ENCODE measurements at places on chromosomes 12 and 14. TPM values are rescaled to one million over a fixed set of nuclear protein-coding genes. Genes with fewer than 3 reads are reported as not detected.

DNA sequence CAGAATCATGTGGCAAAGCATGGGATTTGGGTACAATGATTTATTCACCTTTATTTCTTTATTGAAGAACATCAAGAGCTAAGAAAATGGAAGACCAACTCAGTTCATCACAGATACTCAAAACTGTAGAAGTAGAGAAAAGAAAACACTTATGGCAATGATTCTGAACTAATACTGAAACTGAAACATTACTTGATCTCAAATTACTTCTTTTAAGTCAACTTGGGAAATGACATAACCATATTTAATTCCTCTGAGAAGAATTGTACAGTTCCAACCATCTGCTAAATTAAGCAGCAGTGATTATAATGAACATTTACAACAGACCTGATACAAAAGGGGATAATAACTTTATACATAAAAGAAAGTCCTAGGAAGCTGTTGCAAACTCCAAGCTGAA, 466.5 kb downstream of the TMTC2 start:
- H3K36me3 ChIP-seq: no peaks in the 10 kb centered on the region
- DNase-seq: no peak
- no peak overlapping the region for H3K4me3 ChIP-seq
- H3K4me1 ChIP-seq: no peaks in the 10 kb centered on the region

TAS2R9 gene
- total RNA-seq: not detected

DNA sequence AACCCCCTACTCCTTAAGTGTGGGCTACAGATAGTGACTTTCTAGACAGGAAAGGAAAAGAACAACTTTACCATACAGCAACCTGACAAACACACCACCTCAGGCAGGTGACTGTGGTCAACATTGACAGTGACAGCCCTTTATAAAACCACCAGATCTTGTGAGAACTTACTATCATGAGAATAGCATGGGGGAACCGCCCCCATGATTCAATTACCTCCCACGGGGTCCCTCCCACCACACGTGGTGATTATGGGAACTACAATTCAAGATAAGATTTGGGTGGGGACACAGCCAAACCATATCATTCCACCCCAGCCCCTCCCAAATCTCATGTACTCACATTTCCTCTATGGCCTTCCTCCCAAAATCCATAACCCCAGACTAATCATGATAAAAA, 16.3 kb downstream of the OR10P1 start:
- H3K27me3 ChIP-seq: no peaks in the 10 kb centered on the region
- no peak overlapping the region for H3K4me3 ChIP-seq
- H3K4me1 ChIP-seq: peaks cover 9% of the 10 kb centered on the region
- H3K36me3 ChIP-seq: no peaks in the 10 kb centered on the region
- DNase-seq: no peak

MAP1LC3B2 gene
- total RNA-seq: 2.8 TPM

GRCh38 chr12:19462406-19462805, 23.1 kb downstream of the AEBP2 start:
- no peaks in the 10 kb centered on the region for H3K27me3 ChIP-seq
- H3K4me3 ChIP-seq: no peak overlapping the region
- H3K27ac ChIP-seq: no peak overlapping the region

ERBB3 gene
- total RNA-seq: not detected

SLC7A8 gene
- 0.07 TPM for total RNA-seq

- H3K4me3 ChIP-seq: no peak overlapping the region
- no peaks in the 10 kb centered on the region for H3K36me3 ChIP-seq
- no peak for DNase-seq
- no peak overlapping the region for H3K27ac ChIP-seq
Observed at GRCh38 chr14:105201156-105201924, 20.2 kb upstream of the NUDT14 start.

DNA sequence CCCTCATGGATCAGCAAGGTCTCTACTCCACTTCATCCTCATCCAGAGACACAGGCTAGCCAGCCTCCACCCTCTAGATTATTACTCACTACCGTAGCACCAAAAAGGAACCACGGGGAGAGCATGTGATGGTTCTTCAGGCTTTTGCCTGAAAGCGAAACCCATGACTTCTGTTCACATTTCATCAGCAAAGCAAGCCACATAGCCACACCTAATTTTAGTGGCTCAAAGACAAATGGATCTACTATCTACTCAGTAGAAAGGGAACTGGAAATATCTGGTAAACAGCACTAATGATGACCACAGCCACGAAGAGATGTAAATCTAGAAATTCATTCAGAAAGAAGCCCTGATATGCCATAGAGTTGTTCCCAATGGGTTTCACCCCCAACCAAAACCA, 51.4 kb downstream of the VCPKMT start:
- H3K4me1 ChIP-seq: peaks cover 70% of the 10 kb centered on the region
- H3K36me3 ChIP-seq: peaks cover 5% of the 10 kb centered on the region
- H3K4me3 ChIP-seq: peak overlapping the region; percentile 90

HOXC5 gene
- not detected for total RNA-seq

SMIM41 gene
- total RNA-seq: not detected

DNA sequence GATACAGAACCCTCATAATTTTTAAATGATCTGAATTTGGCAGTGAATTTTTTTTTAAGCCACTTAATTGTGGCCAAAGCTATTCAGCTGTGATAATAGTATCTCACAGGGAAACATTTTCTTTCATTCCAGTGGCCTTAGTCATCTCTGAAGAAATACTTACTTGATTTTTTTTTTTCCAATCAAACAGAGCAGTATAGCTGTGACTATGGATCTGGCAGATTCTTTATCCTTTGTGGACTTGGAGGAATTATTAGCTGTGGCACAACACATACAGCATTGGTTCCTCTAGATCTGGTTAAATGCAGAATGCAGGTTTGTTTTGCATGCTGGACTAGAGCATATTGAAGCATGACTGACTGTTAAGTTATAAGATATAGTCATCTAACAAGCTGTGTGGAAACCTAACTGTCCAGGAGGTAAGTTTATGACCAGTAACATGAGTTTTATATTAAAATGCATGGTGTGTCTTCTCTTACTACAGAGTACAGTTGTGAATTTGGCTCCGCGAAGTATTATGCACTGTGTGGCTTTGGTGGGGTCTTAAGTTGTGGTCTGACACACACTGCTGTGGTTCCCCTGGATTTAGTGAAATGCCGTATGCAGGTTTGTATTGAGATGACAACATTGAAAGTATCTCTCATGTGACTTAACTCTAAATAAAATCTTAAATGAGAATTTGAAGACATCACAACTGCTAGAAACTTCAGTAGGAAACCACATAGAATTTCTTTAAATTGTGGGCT, 1.9 kb downstream of the SLC25A3 start:
- DNase-seq: no peak
- H3K27me3 ChIP-seq: no peaks in the 10 kb centered on the region
- H3K27ac ChIP-seq: peak overlapping the region; percentile 93
- peak overlapping the region; percentile 92 for H3K4me3 ChIP-seq

ESPL1 gene
- 35.2 TPM for total RNA-seq

- peaks cover 27% of the 10 kb centered on the region for H3K27me3 ChIP-seq
- H3K36me3 ChIP-seq: no peaks in the 10 kb centered on the region
- DNase-seq: no peak
- H3K4me3 ChIP-seq: no peak overlapping the region
- no peaks in the 10 kb centered on the region for H3K4me1 ChIP-seq
Observed at GRCh38 chr12:97275728-97276590, 186.6 kb upstream of the RMST start.

TMCC3 gene
- 1.8 TPM for total RNA-seq

DNA sequence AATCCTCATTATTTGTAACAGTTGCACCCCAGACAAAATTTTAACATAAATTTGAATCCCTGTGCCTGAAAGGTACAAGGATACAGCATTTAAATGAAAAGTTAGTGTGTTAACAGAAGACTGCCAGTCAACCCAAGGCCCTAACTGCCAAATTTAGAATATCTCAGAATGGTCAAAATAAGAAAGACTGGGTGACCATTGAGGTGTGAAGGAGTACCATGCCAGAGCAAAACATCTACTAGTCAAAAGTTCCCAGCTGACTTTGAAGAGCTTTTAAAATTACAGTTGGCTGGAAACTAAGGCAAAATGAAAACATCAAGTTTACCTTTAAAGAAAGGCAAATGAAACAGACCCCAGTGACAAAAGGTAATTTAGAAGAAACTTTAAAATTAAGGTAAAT, 18.4 kb downstream of the SAV1 start:
- no peak overlapping the region for H3K4me3 ChIP-seq
- H3K36me3 ChIP-seq: no peaks in the 10 kb centered on the region
- no peaks in the 10 kb centered on the region for H3K4me1 ChIP-seq
- H3K27ac ChIP-seq: no peak overlapping the region
- H3K27me3 ChIP-seq: no peaks in the 10 kb centered on the region

DNA sequence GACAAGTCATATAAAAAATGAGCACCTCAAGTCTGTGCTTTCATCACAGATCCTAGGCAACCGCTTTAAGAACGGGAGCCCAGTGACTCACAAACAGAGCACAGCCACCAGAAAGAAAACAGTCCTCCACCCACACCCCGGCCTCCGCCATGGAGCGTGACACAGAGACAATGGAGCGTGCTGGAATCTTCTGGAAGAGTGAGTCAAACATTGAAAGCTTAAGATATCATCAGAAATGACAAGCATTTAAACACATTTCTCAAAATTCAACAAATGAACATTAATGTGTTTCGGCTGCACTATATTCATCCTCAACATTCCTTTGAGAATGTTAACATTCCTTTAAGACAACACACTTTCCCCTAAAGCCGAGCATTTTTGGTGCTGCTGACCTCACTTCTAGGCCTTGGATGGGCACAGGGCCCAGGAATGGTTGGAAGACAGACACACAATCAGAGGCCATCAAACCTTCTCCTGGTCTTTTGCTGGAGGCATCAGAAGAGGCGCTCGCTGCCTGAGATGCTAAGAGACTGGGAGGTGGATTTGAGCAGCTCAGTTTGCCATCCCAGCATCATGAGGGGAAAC, 23.6 kb upstream of the TMEM132D start:
- DNase-seq: no peak
- H3K4me3 ChIP-seq: no peak overlapping the region
- no peaks in the 10 kb centered on the region for H3K4me1 ChIP-seq
- H3K36me3 ChIP-seq: no peaks in the 10 kb centered on the region
- H3K27ac ChIP-seq: no peak overlapping the region

GRCh38 chr12:22543246-22544037, 900 bp downstream of the C2CD5 start:
- H3K36me3 ChIP-seq: peaks cover 7% of the 10 kb centered on the region
- DNase-seq: no peak
- H3K27ac ChIP-seq: peak overlapping the region; percentile 94
- H3K27me3 ChIP-seq: peaks cover 14% of the 10 kb centered on the region

BATF gene
- total RNA-seq: 219 TPM

Data from natural killer cell treated with Interleukin-12 subunit alpha and Interleukin-12 subunit beta and Interleukin-15 and Interleukin-18, amount 100 ng/mL, for 72 hours (primary cell).